ENCODE measurements at places on chromosomes 12 and 14.

DNA sequence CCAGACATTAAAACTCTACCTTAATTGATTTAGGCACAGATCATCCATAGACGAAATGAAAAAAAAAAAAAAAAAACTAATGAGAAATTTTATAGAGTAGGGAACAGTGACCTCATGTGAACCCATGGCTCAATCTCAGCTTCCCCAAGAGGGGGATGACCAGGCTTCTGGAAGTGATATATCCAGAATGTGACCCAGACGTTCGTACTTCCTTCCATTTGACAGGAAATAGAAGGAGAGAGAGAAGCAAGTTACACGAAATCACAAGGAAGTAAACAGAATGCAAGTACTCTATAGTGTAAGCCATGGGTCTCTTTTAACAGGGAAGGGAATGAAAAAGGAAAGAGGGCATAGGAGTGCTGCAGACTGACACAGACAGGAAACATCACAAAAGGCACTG is 10.1 kb downstream of the FOXN3 start:
- no peak for DNase-seq
- peaks cover 77% of the 10 kb centered on the region for H3K4me1 ChIP-seq
- peaks cover 76% of the 10 kb centered on the region for H3K36me3 ChIP-seq
- no peak overlapping the region for H3K4me3 ChIP-seq
- H3K27ac ChIP-seq: peak overlapping the region; percentile 28
- no peaks in the 10 kb centered on the region for H3K27me3 ChIP-seq

- H3K4me3 ChIP-seq: no peak overlapping the region
- peak; percentile 16 for DNase-seq
- H3K36me3 ChIP-seq: no peaks in the 10 kb centered on the region
- peaks cover 10% of the 10 kb centered on the region for H3K4me1 ChIP-seq
- H3K27ac ChIP-seq: no peak overlapping the region
Observed at GRCh38 chr12:8609061-8609570, 3.5 kb downstream of the AICDA start.

DNA sequence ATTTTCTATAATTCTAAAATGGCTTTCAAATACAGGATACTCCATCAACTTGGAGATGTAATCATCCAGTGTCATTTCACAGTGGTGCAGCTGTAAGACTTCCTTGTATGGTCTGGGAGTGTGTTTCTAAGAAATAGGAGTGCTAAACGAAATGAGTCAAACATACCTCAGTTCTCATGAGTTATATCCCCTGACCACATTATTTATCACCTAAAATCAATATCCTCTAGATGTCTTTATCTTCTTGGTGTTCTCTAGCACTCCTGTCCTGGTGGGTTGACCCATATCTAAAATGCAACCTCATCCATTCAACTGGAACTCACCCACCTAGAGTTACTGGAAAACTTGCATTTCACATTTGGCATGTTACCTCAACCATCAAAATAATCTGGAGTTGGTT is 33.2 kb downstream of the TMEM30B start:
- peak; percentile 7 for DNase-seq
- no peak overlapping the region for H3K4me3 ChIP-seq
- H3K4me1 ChIP-seq: peaks cover 7% of the 10 kb centered on the region
- no peak overlapping the region for H3K27ac ChIP-seq
- H3K27me3 ChIP-seq: peaks cover 12% of the 10 kb centered on the region

DNA sequence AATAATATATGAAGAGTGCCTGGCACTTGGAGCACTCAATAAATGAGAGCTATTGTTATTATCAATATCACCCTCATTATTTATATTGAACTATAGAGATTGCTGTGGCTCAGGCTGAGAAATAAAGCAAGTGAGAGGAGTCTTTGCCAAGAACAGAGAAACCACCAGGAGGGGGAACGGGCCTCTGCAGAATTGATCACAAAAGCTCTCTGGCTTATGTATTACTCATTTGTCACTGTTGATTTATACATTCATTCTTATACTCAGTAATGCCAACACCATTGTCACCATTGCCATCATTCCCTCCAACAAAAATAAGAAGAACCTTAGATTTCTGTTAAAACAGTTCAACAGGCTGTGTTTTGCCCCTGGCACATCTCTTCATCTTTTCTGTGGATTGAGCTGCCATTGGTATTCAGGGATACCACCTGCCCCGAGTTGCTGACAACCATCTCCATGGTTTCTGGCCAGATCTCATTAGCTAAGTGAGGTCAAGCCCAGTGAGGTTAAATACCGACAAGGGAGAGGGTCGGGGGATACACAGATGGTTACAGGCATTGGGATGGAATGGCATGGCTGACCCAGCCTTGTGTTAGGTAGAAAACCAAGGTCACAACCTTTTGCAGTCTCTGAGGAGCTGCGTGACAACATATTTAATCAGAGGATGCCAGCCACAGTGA is 21.8 kb upstream of the PCNX1 start:
- no peaks in the 10 kb centered on the region for H3K27me3 ChIP-seq
- H3K4me1 ChIP-seq: peaks cover 80% of the 10 kb centered on the region
- peak; percentile 86 for DNase-seq
- peak overlapping the region; percentile 50 for H3K4me3 ChIP-seq

DNA sequence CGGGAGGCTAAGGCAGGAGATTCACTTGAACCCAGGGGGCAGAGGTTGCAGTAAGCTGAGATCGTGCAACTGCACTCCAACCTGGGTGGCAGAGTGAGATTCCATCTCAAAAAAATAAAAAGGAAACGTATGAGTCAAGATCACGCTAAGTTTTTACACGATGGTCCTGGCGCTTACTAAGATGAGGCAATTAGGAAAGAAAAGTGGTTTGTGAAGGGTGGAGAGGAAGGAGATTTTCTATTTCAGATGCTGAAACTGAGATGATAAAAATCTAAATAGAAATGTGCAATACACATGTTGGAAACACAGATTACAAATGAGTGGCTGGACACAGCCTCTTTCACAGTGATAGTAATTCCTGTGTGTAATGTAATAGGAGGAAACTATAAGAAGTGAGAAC is 63.2 kb downstream of the KDM5A start:
- H3K27me3 ChIP-seq: no peaks in the 10 kb centered on the region
- H3K4me3 ChIP-seq: no peak overlapping the region
- DNase-seq: no peak
- peaks cover 7% of the 10 kb centered on the region for H3K4me1 ChIP-seq

GRCh38 chr12:105474672-105475071 is 144.2 kb downstream of the C12orf75 start:
- H3K4me3 ChIP-seq: no peak overlapping the region
- H3K27me3 ChIP-seq: peaks cover 11% of the 10 kb centered on the region
- DNase-seq: no peak
- H3K36me3 ChIP-seq: no peaks in the 10 kb centered on the region
- peaks cover 3% of the 10 kb centered on the region for H3K4me1 ChIP-seq

DNA sequence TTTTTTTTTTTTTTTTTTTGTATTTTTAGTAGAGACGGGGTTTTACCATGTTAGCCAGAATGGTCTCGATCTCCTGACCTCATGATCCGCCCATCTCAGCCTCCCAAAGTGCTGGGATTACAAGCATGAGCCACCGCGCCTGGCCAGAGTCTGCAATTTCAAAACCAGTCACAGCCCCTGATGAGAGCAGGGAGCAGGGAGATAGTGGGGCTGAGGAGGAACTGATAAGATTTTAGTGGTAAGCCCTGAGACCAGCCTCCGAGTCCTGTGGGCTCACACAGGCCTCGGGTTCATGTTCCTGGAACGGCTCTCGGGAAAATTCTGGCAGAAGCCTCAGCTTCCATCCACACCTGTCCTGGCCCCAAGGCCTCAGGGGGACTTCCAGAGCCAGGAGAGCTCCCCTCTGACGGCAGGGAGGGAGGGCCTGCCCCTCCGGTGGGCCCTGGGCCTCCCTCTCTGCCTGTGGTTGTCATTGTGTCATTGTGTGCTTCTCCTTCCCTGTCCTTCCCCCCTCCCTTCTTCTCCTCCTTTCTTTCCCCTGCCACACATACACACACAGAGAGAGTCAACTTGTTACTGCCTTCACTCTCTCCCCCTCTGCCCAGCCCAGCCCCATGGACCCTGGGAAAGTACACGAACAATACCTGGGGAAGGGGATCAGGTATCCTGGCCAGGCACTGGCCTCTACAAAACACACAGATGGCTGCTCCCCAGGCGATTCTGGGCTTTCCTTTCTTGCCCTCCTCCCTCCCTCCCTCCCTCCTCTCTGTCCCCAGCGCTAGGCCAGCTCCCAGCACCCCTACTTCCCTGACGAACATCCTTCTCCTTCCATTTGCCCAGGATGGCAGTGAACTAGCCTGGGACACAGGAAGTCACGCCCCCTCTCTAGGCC is 294.1 kb downstream of the DPF3 start:
- H3K27me3 ChIP-seq: peaks cover 27% of the 10 kb centered on the region
- no peaks in the 10 kb centered on the region for H3K36me3 ChIP-seq
- no peak for DNase-seq
- no peak overlapping the region for H3K4me3 ChIP-seq
- H3K27ac ChIP-seq: no peak overlapping the region

DNA sequence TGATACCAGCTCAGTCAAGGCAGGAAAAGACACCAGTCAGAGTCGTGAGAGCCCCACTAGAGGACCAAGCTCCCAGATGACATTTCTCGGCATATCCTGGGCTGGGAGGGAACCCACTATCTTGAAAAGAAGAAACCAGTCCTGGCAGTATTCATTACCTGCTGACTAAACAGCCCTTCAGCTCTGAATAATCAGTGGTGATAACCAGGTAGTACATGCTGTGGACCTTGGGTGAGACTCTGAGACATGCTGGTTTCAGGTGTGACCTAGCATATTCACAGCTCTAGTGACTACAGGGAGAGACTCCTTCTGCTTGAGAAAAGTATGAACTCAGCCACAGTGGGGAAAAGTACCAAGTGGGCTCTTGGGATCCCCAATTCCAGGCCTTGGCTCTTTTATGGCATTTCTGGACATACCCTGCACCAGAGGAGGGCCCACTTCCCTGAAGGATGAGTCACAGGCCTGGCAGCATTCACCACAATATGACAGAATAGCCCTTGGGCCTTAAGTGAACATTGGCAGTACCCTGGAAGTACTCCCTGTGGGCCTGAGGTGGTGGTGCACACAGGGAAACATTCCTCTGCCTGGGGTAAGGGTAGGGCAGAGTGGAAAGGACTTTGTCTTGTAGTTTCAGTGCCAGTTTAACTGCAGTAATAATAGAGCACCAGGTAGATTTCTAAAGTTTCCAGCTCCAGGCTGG is 82.6 kb upstream of the SLC38A4 start:
- no peaks in the 10 kb centered on the region for H3K4me1 ChIP-seq
- no peak for DNase-seq
- H3K27me3 ChIP-seq: peaks cover 12% of the 10 kb centered on the region
- no peak overlapping the region for H3K4me3 ChIP-seq

GRCh38 chr14:105204931-105205672 is 24.0 kb upstream of the NUDT14 start:
- no peak overlapping the region for H3K27ac ChIP-seq
- no peak overlapping the region for H3K4me3 ChIP-seq
- H3K36me3 ChIP-seq: no peaks in the 10 kb centered on the region
- peaks cover 16% of the 10 kb centered on the region for H3K4me1 ChIP-seq
- peaks cover 6% of the 10 kb centered on the region for H3K27me3 ChIP-seq
- DNase-seq: no peak

DNA sequence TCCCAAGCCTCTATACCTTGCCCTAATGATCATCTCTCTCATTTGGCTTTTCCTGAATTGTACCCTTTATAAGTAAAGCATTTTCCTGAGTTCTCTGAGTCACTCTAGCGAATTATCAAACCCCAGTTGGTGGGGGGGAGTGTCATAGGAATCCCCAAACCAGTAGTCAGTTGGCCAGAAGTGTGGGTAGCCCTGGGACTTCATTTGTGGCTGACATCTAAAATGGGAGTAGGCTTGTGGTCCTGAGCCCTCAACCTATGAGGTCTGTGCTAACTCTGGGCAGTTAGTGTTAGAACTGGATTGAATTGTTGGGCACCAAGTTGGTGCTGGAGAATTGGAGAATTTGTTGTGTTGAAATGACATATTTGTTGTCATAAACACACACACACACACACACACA is 91.3 kb downstream of the BBS10 start:
- H3K4me1 ChIP-seq: peaks cover 3% of the 10 kb centered on the region
- no peak for DNase-seq
- no peak overlapping the region for H3K27ac ChIP-seq
- no peak overlapping the region for H3K4me3 ChIP-seq
- H3K36me3 ChIP-seq: no peaks in the 10 kb centered on the region

- H3K36me3 ChIP-seq: peaks cover 3% of the 10 kb centered on the region
- H3K4me1 ChIP-seq: peaks cover 49% of the 10 kb centered on the region
- peak; percentile 49 for DNase-seq
- H3K27me3 ChIP-seq: peaks cover 75% of the 10 kb centered on the region
- no peak overlapping the region for H3K27ac ChIP-seq
Observed at GRCh38 chr12:57221169-57221917, 4.7 kb downstream of the NXPH4 start.

DNA sequence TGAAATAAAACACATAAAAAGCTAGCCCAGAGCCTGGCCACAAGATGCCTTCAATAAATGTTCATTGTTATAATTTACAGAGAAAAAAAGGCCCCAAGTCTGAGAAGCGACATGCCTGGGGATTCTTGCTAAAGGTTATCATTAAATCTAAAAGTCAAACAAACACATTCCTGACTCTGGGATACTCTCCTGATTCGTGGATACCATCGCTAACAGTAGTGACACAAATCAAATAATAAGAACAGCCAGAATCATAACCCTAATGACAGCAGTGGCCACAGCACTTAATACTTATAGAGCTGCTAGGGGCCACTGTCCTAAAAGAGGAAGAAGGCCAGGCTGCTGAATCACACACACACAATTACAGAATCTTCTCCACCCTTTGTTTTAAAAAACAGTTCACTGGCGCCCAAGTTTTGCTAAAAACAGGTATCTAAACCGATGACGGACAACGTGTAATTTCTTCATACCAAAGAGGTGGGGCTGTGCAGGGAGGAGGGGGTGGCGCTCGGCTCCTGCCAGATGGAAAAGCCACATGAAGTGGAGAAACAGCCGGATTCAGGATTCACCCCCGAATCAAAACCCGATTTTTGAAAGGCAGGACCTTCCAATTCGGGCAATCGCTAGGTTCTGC is 1.2 kb downstream of the CLIP1 start:
- peak overlapping the region; percentile 94 for H3K4me3 ChIP-seq
- peak; percentile 43 for DNase-seq
- peaks cover 33% of the 10 kb centered on the region for H3K4me1 ChIP-seq
- no peaks in the 10 kb centered on the region for H3K27me3 ChIP-seq
- H3K27ac ChIP-seq: peak overlapping the region; percentile 87

- no peak overlapping the region for H3K27ac ChIP-seq
- H3K27me3 ChIP-seq: no peaks in the 10 kb centered on the region
- H3K36me3 ChIP-seq: no peaks in the 10 kb centered on the region
Observed at GRCh38 chr12:15638231-15638630, 151.0 kb downstream of the EPS8 start.

GRCh38 chr12:3366451-3367110 is 124.4 kb upstream of the PRMT8 start:
- H3K36me3 ChIP-seq: no peaks in the 10 kb centered on the region
- H3K4me3 ChIP-seq: no peak overlapping the region
- peaks cover 19% of the 10 kb centered on the region for H3K27me3 ChIP-seq
- no peaks in the 10 kb centered on the region for H3K4me1 ChIP-seq
- no peak for DNase-seq

- H3K36me3 ChIP-seq: no peaks in the 10 kb centered on the region
- no peaks in the 10 kb centered on the region for H3K27me3 ChIP-seq
- H3K4me3 ChIP-seq: no peak overlapping the region
- no peaks in the 10 kb centered on the region for H3K4me1 ChIP-seq
- no peak for DNase-seq
- no peak overlapping the region for H3K27ac ChIP-seq
Observed at GRCh38 chr12:52778833-52779232, 1.7 kb upstream of the KRT76 start.

Measured in activated CD8-positive, alpha-beta T cell treated with anti-CD3 and anti-CD28 coated beads for 36 hours (primary cell).